ENCODE measurements at places on chromosomes 2 and 18.
A peak's percentile ranks its signal among the peaks of the same experiment; 100 is the strongest.

- peak; percentile 34 for DNase-seq
Observed at GRCh38 chr2:241608881-241609280, 28.1 kb downstream of the THAP4 start.

DNA sequence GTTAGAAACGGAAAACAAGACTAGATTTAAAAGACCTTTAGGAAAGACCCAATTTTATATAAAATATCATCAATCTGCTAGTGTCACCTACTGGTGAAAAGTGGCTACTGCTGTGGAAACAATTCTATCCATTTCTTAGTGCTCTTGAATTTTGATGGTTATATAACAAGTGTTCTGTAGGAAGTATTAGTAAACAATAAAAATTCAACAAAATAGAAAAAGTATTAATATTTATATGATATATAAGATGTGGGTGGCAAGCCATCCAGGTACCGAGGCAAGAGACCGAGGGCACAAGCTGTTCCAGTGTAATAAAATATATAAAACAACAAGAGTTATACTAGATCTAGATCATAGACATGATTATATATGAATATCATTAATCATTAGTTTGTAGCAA lies 6.2 kb upstream of the TMEM87B start:
- no peak for DNase-seq

DNA sequence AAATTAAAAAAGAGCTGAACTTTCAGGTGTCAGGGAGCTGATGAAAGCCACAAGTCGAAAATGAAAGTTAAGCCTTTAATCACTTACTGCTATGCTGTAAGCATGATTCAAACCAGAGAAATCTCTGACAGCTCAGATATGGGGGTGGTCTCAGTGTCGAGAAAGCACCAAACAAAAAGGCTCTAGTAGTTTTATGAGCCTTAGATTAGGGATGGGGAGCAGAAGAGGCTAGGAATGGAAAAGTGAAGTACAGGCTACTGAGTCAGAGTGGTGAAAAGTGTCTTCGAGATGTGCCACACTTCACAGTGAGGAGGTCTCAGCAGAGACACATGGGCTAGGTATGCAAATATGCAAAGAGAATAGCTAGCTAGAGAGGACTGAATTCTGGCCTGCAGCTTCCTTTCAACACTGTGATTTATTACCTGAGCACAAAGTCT lies 482.2 kb downstream of the SPAG16 start:
- no peak for DNase-seq

GRCh38 chr2:74387346-74387745 lies 7.2 kb upstream of the DCTN1 start:
- no peak for DNase-seq

GRCh38 chr2:180730976-180731375 lies 249.4 kb upstream of the UBE2E3 start:
- DNase-seq: no peak

DNA sequence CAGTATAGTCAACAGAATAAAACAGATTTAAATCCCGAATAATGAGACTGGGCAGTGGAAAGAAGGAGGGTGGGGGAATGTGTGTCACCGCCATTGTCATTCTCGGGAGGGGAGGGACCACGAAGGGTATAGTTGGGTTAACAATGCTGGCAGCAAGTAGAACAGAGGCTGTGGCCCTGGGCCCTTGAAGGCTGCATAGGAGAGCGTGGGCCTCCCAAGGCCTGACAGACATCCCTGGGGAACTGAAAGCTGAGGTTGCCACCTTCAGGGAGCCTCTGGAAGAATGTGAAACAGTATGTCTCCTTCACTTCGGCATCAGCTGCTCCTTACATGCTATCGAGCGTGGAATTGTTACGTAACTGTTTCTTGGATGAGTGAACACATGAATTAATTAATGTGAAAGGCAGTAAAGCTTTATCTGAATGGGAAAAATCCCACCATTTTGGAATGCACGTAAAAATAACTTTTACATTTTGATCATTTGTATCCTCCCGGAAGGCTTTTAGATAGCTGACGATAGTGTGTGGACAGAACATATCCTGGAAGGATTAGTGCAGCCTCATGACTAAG lies 92.8 kb upstream of the TTC39C start:
- no peak for DNase-seq

DNA sequence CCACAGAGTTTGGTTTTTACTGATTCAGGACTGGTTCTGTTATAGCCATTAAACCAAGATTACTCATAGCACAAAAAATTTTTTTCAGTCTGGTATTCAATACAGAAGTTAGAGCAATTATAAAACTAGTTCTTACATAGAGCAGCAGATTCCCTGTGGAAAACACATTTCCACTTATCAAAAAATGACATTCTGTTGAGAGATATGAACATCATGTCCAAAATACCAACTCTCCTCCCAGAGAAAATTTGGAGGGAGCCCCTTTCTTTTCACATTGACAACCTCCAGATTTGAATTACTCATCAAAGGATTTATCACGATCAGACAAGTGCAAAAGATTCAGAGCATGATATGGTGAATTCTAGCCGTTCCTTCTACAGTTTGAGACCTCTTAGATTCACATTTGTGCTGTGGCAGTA lies 126.8 kb upstream of the SERPINE2 start:
- no peak for DNase-seq

GRCh38 chr18:33866386-33866785 lies 288.4 kb downstream of the ASXL3 start:
- DNase-seq: no peak

DNA sequence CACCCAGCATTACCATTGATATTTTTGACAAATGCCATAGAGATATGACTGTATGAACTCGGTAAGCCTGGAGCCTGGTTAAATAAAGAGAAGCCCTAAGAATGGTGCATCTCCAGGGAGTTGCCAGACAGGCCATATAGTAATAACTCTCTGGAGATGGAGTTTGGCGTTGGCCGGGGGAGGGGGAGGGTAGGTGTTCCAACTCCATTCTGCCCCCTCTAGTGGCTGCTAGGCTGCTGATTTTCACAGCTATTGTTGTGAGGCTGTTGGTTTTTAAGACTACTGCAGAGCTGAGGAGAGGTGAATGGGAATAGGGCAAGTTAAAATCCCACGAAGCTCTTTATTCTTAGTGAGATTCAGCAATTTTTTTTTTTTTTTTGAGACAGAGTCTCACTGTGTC lies 99.9 kb downstream of the GALNT14 start:
- DNase-seq: no peak

DNA sequence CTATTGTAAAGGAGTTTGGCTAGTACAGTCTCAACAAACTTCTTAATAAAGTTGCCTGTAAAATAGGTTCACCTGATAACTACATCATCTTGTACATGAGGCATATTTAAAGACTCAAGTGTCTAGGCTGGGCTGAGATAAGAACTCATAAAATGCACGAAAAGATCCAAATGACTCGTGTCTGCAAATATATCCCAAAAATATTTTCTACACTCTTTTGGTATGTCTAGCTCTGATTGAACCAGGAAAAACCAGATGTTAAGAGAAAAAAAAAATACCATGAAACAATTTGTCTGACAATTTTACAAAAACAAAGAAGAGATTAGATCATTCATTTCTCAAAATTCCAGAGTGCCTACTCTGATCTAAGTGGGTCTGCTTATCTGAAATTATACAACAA lies 166.9 kb upstream of the OSR1 start:
- no peak for DNase-seq

DNA sequence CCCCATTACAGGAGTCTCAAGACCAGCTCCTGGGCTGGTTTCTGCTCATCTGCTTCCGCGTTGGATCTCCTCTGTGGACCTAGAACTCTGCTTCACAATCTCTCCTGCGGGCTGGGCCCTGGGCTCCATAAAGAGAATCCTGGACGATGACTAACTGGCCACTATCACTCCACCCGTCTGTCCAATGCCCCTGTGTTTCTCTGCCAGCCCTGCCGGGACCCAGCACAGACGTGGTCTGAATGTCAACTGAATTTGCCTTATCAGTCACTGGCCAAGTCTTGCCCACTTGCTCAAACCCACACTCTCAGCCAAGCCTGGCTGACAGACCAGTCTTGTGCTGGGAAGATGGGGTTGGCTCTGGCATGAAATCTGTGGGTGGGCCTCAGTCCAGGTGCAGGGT lies 17.4 kb downstream of the KIF3C start:
- DNase-seq: no peak

DNA sequence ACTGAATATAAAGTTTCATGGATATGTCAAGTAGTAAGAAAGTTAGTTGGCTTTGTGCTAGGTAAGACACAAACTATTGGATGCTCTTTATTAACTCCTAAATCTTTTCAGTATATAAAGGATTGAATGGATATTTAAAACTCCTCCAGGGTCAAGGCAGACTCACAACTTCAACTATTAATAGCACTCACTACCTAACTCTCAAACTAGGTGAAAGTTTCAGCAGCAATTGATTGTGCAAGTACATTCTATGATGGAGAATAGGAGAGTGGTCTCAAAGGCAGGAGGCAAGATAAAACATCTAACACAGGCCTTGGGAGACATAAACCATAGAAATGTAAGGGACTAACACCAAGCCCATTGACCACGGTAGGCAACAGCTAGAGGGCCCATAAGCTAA lies 328.9 kb upstream of the CHAC2 start:
- DNase-seq: no peak

GRCh38 chr2:236216711-236217110 lies 47.5 kb downstream of the ASB18 start:
- no peak for DNase-seq

- DNase-seq: no peak
Observed at GRCh38 chr2:88122141-88122884, 5.5 kb downstream of the FABP1 start.

- DNase-seq: peak; percentile 74
Observed at GRCh38 chr18:12911025-12911928, 27.2 kb upstream of the PTPN2 start.

- no peak for DNase-seq
Observed at GRCh38 chr18:47986620-47987387, 56.3 kb upstream of the SMAD2 start.

DNA sequence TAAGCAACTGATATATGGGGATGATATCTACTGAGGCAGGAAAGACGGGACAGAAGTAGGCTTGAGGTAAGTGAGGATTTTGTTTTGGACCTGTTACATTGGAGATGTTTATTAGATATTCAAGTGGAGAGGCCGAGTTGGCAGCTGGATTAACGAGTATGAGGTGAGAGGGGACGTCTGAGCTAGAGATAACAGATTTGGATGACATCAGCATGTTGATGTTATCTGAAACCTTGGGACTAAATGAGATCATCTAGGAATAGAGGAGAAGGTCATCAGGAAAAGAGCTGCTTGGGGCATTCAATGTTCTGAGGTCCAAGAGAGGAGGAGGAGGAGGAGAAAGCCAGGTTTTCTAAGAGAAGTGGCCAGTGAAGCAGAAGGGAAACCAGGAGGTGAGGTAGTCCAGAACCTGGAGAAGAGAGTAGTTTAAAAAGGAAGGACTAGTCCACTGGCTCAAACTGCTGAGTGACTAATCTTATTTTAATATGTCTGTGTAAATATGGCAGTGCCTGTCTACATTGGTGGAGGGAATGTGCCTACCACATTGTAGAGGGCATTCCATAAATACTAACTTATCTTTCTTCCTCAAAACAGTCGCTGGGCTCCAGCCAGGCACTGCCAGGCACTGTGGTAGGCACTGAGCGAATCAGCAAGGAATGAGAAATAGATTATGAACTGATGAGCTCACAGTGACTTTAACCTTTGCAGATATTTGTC lies 488.3 kb downstream of the DLGAP1 start:
- no peak for DNase-seq

DNA sequence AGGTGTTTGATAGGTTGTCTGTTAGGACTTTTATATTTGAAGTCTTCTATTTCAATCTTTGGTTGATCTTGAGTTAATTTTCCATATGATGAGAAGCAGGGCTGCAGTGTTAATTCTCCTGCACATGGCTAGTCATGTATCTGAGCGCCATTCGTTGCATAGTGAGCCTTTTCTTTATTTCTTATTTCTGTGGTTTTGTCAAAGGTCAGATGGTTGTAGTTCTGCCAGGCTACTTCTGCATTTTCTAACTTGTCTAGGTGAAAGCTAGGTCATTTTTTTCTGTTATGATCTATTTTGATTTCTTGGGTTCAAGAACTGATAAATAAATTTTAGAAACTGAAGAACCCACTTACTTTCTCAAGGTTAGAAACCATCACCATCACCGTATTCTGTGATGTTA lies 56.7 kb downstream of the CCDC74A start:
- DNase-seq: no peak

DNA sequence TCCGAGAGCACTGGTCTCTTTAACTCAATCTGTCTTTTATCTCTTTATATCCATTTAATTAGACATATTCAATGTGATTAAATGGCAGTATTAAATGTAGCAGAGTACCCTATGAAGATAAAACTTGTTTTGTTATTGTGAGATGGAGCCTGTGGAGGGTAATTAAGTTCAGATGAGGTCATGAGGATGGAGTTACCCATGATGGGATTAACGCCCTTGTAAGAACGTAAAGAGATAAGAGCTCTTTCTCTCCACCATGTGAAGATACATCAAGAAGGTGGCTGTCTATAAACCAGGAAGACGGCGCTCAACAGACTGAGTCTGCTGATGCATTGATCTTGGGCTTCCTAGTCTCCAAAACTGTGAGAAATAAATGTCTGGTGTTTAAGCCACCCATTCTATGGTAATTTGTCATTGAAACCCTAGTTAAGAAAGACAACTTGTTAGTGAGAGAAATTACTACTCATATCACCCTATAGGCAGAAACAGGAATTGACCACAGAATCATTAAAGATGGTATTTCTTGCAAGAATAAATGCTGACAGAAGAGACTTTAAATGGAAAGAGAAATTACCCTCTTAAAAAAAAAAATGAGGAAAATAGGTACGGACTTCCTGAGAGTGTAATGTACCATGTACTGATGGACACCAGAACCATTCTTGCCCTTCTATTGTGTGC lies 738.7 kb upstream of the CHAC2 start:
- no peak for DNase-seq

DNA sequence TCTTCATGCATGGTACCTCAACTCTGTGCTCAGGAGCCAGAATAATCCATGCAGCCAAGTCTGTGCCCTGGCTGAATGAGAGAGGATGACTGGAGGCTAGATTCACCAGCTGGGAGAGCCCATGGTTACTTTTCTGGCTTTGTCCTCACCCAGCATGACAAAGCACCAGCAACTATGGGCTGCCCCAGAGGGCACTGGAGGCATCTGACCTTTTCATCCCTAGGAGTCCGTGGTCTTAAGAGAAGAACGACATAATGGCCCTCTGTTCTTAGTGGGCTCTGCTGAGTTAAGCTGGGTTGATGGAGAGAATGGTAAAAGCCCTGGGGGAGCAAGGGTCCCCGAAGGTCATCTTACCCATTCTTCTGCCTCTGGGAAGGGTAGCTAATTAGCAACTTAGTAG lies 54.6 kb upstream of the TNP1 start:
- DNase-seq: no peak

GRCh38 chr18:73509460-73509859 lies 638.2 kb downstream of the FBXO15 start:
- no peak for DNase-seq

GRCh38 chr2:181662287-181662686 lies 5.4 kb upstream of the CERKL start:
- DNase-seq: no peak

DNA sequence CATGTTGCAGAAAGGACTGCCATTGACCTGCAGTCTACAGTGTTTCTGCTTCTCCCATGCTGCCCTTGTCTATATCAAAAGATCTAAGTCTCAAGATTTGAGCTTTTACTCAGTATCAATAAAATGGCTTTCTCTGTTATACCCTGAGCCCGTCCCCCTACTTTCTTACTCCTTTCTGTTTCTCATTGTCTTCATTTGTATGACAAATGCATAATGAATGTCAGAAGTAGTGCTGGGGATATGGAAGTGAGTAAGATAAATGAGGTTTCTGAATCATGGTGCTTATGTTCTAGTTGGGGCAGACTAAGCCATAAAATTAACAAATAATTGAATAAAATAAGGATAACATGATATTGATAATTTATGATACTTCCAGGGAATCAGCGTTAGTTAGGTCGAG lies 128.6 kb downstream of the PARD3B start:
- no peak for DNase-seq
